NCI-H526 treated with DMSO at 0.1 percent for 48 hours (cell line): ENCODE measurements at places on chromosomes 11 and 22.

- DNase-seq: no peak
Measured at GRCh38 chr11:133414506-133414905, 117.8 kb downstream of the OPCML start.

DNA sequence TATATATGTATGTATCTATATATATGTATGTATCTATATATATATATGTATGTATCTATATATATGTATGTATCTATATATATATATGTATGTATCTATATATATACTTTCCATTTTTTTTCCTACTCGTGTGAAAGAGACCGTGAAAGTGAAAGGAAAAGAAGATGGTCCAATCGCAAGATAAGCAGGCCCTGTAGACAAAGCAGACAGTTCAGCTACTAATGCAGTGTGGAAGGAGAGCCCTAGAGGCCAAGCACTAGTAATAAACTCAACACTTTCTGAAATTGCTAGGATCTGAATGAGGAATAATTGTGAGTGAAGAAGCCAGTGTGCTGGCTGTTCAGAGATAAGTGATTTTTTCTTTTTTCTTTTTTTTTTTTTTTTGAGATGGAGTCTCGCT, 47.2 kb downstream of the MCHR1 start:
- no peak for DNase-seq

DNA sequence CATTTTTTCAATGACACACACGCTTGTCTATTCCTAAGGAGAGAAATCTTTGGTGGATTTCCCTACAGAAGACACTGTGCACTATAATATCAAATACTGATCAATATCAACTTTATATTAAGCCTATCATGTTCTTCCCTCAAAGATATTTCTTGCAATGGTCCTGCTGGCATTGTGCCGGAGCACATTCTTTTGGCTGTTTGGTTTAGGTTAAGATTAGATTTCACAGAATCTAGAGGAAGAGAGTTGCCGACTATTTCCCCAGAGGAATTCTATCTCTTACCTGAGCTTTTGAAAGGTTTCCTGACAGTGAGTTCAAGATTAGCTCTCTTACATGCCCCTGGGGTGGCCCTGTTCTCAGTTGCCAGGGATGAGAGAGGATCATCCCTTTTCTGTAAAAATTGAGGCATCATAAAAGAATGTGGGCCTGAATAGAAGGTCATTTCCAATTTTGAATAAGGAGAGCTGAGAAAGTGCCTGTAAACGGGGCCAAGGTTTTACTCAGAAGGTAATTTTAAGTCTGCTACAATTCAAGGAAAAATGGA, 180.6 kb upstream of the ARHGAP20 start:
- no peak for DNase-seq

GRCh38 chr11:77395460-77396173, 78.3 kb downstream of the PAK1 start:
- peak; percentile 16 for DNase-seq
